ENCODE measurements at places on chromosomes 6 and 20.

GRCh38 chr6:29982097-29982496 lies 39.8 kb downstream of the HLA-A start:
- DNase-seq: no peak

DNA sequence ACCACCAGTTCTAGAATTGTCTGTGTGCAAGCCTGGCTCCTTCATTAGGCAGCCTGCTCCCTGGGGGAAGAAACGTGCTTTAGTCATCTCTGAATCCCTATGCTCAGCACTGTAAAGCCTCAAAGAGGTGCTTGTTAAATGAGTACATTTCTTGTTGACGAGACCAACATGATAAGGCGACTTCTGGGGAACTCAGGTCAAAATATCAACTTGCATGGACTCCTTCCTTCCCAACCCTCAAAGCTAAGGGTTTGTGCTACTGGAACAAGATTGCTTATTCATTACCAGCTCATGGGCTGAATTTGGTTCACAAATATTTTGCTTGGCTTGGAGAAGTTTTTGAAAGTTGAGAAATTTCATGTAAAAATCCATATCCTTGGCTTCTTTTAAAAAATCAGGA lies 10.6 kb downstream of the KCNG1 start:
- no peak for DNase-seq

DNA sequence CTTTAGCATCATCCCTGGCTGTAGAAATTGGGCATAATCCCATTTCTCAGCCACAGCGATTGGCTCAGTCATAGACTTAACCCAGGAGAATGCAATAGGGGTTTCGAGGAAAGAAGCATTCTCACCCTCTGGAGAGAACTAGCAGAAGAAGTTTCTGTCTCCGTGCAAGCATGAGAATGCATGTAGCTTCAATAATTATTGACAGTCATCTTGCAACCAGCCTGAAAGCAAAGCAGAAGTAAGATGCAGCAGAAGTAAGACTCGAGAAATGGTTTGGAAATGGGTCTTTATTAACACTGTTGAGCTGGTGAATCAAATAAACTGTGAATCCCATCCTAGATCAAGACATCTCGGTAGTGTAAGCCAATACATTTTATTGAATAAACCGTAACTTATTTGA lies 828.8 kb upstream of the GJE1 start:
- DNase-seq: no peak

DNA sequence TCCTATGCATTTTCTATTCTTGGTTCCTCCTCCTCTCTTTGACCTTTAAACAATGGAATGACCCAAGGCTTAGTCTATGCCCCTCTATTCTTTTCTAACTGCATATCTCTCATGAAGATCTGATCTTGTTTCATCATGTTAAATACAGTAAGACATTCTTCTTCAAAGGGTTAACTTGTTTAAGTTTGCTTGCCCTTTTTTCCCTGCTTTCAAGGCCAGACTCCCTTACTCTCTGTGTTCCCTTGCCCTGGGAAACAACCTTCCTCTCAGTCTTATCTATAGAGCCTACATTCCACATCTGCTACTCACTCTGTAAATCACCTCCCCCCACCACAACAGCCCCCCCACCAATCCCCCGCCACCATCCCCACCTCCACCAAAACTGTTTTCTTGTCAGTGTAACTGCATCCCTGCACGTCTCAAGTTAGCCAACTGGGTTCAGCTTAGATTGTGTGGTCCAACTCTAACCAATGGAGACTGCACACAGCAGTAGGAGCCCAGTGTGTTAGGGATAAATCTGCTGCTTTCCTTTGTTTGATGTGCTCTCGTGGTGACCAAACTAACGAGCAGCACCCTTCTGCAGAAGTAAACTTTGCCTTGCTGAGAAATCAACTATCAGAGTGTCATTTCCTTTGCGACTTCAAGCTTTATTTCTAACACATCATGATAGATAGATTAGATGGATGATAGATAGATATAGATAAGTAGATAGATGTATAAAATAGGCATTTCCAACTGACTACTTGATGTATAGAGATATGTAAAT lies 12.6 kb downstream of the SPTLC3 start:
- no peak for DNase-seq

- no peak for DNase-seq
Observed at GRCh38 chr20:45969712-45970634, 2.0 kb downstream of the ZNF335 start.

- DNase-seq: no peak
Observed at GRCh38 chr6:26543953-26544352, 5.8 kb downstream of the HMGN4 start.

GRCh38 chr20:50403565-50404418 lies 106.4 kb upstream of the PTPN1 start:
- no peak for DNase-seq

GRCh38 chr6:31615748-31616147 lies 714 bp downstream of the AIF1 start:
- DNase-seq: peak; percentile 33

DNA sequence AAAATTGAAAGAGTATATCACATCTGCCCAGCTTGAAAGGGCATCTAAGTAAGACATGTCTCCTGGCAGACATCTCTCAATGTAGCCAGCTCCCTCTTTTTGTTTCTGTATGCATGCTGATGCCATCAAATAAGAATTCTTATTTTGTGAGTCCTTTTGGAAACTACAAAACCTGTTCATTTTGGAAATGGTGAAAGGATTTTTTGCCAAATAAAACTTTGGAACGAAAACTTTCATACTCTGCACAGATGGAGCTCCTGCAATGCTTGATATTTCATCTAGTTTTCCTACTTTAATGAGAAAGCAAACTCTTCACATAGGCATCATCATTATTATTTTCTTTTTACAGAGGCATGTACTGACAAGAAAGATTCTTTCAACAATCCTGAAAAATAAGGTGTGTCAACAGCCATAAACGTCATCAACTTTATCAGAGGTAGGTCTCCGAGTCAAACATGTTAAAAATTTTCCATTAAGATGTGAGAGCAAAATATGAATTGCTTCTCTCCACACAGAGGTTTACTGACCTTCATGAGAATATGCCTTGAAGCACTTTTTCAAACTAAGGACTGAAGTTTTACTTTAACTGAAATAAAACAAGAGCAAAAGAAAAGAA lies 26.2 kb upstream of the CMTR1 start:
- DNase-seq: no peak

DNA sequence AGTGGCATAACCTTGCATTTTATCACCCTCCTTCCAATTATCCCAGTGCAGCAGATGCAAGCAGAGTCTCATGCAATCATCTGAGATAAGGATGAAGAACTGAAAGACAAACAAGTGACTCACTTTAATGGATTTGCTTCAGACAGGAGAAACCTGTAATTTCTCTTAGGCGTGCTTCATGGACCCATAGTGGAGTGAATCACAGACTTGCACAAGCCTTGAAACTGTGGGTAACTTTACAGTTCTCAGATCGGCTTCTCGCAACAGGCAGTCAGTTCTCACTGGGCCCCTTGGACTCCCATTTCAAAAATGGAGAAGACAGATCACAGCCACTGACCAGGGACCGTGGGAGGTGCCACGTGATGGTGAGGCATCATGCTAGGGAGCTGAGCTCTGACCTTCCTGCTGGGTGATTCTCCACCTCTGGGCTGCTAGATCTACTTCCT lies at the start of gene ADGRF4:
ADGRF4 (plus strand) TSS at position 239 of the 446 bp plus-strand sequence. CDS start 8,666 bp downstream, outside the sequence.
- DNase-seq: peak; percentile 1

GRCh38 chr6:158667360-158667981 lies 17.6 kb downstream of the SYTL3 start:
- DNase-seq: no peak

GRCh38 chr20:36315545-36316351 lies 9.6 kb downstream of the DLGAP4 start:
- no peak for DNase-seq

DNA sequence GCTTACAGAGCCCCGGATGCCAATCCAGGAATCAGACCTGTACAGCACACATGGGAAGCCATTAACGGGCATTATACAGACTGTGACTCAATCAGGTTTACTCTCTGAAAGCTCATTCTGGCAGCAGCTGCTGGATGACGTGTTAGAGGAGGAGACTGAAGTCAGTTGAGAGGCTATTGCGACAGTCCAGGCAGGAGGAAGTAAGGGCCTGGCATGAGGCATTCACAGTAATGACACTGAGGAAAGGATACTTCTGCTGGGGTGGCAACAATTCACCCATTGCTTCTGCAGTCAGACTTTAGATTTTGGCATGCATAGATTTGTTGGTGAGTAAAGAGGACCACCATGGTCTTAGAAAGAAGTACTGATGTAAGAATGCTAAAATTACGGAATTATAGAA lies 151.0 kb upstream of the HEY2 start:
- no peak for DNase-seq

DNA sequence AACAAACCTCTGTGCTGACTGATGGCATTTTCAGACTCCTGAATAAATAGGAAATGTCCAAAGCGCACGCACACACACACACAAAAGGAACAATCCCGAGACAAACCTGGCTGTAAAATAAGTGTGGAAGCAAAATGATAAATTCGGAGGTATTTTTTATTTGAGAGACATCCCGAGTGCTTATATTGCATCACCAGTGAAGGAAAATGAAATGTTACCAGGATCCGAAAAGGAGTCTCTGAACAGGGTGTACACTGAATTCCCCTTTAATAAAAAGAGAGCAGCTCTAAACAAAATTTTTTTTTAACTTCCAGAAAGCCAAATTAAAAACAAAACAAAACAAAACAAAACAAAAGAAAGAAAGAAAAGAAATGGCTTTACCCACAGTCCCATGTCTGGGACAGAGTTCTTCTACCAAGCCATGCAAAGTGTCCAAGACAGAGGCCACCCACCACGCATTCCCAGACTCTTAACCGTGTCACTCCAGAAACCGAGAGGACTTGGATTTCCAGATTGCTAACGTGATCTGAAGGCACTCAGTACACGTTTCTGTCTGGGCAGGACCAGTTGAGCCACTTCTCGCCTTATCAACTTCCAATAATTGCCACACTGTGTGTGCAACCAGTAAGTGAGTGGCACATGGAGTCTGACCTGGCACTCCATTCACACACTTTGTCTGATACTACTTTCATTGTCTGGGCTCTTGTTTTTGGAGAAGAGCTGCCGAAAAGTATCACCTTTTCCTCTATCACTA lies 817 bp downstream of the ME1 start:
- no peak for DNase-seq

- DNase-seq: no peak
Observed at GRCh38 chr6:130381012-130381411, 15.2 kb downstream of the TMEM200A start.

DNA sequence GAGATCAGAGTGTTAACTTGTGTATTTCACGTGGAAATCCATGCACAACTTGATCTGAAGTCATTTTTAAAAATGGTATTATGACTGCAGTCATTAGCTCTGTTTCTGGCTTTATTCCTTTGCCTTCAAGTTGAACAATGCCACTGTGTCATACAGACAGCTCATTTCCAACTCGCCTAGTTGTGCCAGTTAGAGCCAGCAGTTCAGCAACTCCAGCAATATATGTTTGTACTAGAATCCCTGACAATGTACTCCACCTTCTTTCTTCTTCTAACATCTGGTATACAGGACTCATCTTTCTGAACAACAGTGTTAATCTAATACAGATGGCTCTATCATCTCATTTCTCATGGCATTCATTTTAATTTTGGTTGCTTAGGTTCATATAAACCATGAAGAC lies 418.3 kb upstream of the POU3F2 start:
- DNase-seq: no peak

DNA sequence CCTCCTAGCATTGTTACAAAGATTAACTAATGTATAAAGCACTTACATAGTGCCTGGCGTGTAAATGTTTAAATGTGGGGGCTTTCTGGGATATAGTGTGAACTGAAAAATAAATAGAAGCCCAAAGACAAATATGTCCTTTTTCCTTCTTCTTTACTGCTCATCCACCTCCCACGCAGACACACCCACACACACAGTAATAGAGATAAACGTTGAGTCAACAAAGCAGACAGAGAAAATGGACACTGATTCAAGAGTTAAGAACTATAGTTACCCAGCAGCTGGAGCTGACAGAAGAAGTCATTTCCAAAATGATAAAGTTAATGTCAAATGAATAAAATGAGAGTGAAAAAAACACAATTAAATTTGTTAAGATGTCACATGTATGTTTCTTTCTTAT lies 68.3 kb downstream of the FHL5 start:
- DNase-seq: no peak

GRCh38 chr20:32116079-32116521 lies 6.6 kb downstream of the TM9SF4 start:
- DNase-seq: no peak

DNA sequence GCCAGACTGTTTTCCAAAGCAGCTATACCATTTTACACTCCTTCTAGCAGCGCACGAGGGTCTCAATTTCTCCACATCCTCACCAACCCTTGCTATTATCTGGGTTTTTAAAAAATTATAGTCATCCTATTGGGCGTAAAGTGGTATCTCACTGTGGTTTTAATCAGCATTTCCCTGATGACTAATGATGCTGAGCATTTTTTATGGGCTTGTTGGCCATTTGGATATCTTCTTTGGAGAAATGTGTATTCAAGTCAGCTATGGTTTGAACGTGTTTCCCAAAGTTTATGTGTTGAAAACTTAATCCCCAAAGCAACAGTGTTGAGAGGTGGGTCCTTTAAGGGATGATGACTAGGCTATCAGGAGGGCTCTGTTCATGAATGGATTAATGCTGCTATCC lies 6.7 kb downstream of the MCUR1 start:
- DNase-seq: no peak

DNA sequence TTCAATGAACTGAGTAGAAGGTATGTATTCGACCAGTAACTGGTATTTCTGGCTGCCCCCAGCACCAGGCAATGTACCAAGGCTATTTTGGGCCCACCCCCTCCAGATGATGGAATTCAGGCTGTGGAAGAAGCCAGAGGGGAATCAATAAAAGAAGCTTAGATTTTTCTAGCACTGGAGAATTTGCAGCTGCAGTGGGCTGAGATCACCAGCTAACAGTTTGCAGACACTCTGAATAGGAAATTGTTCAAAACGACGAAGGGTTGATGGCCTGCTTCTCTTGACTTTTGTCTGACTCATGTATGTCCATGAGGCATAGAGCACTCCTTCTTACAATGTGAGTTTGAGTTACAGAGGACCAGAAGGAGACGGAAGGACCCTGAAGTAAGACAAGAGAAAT lies 32.4 kb upstream of the FBXO9 start:
- no peak for DNase-seq

DNA sequence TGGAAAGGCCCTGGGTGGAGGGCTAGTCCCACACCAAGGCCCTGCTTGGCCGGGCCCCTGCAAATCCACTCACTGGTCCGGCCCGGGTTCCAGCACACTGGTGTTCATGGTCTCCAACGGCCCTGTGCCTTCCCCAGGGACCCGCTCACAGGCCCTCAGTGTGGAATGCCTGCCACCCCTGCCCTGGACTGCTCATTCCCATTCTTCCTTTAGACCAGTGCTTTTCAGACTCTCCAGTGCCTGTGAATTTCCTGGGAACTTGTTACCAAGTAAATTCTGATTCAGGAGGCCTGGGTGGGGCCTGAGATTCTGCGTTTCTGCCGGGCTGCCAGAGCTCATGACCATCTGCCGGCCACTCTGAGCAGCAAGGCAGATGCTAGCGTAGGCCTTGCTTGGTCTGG lies 5.7 kb upstream of the PXDC1 start:
- DNase-seq: no peak

- DNase-seq: no peak
Observed at GRCh38 chr20:31919410-31920155, 32.3 kb downstream of the PDRG1 start.

- DNase-seq: no peak
Observed at GRCh38 chr20:41034239-41034638, 5.6 kb downstream of the TOP1 start.

GRCh38 chr6:80245043-80245442 lies 138.6 kb downstream of the BCKDHB start:
- DNase-seq: no peak

- DNase-seq: no peak
Observed at GRCh38 chr20:44748005-44748370, 2.3 kb downstream of the KCNK15 start.
